ENCODE measurements at places on chromosomes 3 and 15. TPM values are rescaled to one million over a fixed set of nuclear protein-coding genes. Genes with fewer than 3 reads are reported as not detected.

Gene HHLA2
- total RNA-seq = not detected

Gene SAMMSON
- not detected for total RNA-seq

DNA sequence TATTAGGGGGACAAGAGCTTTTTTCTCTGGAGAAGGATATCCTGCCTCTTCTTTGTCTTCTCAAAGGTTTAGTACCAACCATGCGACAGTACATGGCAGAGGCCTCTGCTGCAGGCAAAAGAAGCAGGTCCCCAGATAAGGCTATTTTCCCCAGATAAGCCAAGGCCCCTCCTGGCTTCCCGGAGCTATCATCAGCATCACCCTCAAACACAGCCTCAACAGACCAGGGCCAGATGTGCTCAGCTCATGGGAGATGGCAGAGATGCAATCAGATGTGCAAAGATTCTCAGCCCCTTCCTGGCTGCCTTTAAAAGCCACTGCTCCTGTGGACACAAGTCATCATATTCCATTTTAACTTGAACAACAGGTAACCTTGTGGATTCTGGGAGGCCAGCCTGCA lies 49.0 kb downstream of the NTRK3 start:
- no peak for DNase-seq

GRCh38 chr3:57852896-57853295 lies 96.8 kb downstream of the SLMAP start:
- DNase-seq = peak; percentile 37

- DNase-seq = no peak
Measured at GRCh38 chr15:86802244-86802643, 722.6 kb downstream of the AGBL1 start.

Data from glomerular endothelial cell (primary cell).